ENCODE measurements at places on chromosomes 2 and 18. TPM values are rescaled to one million over a fixed set of nuclear protein-coding genes. Genes with fewer than 3 reads are reported as not detected.

DNA sequence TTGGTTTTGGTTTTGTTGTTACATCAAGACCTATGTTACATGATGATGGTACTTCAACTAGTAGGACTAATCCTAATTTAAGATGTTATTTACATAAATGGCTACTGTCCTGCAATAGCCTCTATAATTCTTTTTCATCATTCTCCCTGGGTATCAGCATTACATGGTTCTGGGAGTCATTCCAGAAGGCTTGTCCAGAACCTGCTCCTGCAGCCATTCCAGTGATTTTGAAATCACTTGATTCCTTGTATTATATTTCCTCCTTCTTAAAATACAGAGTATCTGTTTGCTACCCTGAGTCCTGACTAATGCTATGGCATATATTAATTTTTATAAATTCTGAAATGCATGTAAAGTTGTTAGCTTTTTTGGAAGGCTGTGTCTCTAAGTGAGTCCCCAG lies 400.5 kb upstream of the MEIS1 start:
- DNase-seq: no peak

GRCh38 chr2:109558076-109558882 lies 55.5 kb downstream of the SEPTIN10 start:
- no peak for DNase-seq

- DNase-seq: no peak
Observed at GRCh38 chr2:137435162-137435561, 529.1 kb upstream of the HNMT start.

GRCh38 chr2:16617282-16618266 lies 48.1 kb downstream of the CYRIA start:
- DNase-seq: no peak

DNA sequence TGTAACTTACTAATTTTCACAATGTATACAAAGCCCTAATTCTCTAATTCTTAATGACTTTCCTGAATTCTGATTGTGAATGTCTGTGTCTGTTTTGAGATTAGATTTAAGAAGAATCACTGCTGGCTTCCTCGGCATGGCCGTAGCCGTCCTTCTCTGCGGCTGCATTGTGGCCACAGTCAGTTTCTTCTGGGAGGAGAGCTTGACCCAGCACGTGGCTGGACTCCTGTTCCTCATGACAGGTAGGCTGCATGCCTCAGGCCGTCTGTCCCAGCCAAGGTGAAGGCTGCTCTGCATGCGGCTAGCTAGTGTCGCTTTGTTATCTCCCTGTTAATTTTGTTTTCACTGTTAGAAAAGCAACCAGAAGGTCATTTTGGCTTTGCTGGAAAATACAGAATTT lies 41.2 kb downstream of the TMEM178A start:
- DNase-seq: no peak

DNA sequence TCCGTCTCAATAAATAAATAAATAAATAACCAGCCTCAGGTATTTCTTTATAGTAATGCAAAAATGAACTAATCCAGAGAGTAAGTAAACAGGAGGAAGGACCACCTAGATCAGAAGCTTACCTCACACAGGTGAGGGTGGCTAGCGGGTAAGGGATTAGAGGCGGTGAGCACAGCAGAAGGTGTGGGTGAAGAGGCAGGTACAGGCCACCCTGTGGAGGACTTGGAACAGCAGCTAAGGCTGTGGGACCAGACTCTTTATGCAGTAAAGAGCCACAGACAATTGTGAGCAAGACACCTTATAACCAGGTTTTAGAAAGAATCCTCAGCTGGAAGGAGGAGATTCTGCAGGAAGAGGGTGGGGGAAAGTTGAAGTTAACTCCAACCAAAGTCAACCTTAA lies 34.2 kb upstream of the TTR start:
- DNase-seq: no peak

TWIST2 gene
- not detected for total RNA-seq
